CD4-positive, alpha-beta T cell treated with Interferon gamma for 1 hour (primary cell): ENCODE measurements at places on chromosomes 1 and 21.

- no peak for DNase-seq
These were observed 43.5 kb upstream of the JAK1 start for GRCh38 chr1:65009724-65010420.

GRCh38 chr1:179794669-179795068 lies 51.6 kb downstream of the FAM163A start:
- no peak for DNase-seq

GRCh38 chr1:221725735-221726672 lies 15.9 kb downstream of the DUSP10 start:
- no peak for DNase-seq

- no peak for DNase-seq
These were observed 731 bp downstream of the TRIM11 start for GRCh38 chr1:228405979-228406228.

- DNase-seq, result peak; percentile 58
These were observed 5.5 kb downstream of the PTPN7 start for GRCh38 chr1:202154766-202155477.

DNA sequence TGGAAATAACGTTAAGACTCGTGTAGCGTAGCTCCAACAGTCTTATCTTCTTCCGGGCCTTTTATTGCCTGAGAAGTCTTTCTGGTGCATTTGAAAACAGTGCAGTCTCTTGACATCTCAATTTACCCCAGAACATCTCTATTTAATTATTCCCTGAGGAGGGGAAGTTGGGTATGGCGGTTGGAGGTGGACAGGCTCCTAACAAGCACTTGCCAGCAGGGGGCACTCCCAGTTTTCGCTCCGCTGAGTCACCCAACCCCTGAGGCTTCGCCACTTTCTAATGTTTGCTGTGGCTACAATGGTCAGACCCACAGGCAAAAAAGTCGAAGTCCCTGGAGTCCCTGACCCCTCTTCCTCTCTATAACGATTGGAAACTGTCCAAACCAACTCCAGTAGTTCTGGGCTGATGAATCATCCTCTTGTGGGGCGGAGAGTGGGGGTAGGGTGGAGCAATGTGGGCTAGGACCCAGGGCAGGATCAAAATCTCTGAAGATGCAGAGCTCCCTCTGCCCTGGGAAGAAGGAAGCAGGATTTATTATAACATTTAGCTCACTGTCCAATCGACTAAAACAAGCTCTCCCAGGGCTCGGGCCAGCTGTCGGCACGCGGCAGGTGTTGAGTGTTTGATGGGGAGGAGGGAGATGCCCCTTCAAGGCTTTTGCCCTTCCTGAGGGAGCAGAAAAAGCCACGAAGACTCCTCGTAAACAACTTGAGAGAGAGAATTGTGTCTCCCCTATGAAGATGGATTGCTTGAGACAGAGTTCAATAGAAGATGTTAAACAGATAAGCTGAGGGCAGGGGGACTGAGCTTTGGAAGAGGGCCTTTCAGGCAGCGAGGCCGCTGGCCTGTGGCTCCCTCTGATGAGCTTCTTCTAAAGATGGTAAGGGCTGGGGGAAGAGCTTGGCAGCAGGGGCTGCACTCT lies 85.7 kb downstream of the BRINP2 start:
- no peak for DNase-seq

GRCh38 chr21:42317341-42317741 lies 2.1 kb upstream of the TFF3 start:
- no peak for DNase-seq

DNA sequence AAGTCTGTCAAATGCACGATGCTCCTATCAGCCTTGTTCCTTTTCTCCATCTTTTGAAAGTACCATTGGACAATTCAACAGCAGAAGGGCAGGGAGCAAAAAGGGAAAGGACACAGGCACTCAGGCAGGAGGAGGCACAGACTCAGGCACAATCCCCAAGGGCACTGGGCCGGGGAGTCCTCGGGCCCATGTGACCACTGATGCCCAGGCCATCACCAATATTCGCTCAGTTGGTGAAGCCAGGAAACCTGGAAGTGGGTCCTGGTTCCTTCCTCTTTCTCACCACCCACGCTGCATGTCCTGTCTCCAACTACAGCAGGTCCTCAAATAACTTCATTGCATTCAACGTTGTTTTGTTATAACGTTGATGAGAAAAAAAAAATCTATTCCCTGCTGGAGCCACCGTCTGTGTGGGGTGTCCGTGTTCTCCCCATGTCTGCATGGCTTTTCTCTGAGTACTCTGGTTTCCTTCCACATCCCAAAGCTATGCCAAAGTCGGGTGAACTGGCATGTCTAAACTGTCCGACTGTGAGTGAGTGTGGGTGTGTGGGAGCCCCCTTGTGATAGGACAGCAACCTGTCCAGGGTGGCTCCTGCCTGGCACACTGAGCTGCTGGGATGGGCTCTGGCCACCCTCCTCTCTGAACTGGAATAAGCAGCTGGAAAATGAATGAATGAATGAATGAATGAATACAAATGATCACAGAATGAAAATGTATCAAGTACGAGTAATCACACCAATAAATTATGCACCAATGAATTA lies 12.5 kb downstream of the NID1 start:
- DNase-seq, result no peak

GRCh38 chr1:156860113-156860627 lies 495 bp upstream of the NTRK1 start:
- peak; percentile 44 for DNase-seq

DNA sequence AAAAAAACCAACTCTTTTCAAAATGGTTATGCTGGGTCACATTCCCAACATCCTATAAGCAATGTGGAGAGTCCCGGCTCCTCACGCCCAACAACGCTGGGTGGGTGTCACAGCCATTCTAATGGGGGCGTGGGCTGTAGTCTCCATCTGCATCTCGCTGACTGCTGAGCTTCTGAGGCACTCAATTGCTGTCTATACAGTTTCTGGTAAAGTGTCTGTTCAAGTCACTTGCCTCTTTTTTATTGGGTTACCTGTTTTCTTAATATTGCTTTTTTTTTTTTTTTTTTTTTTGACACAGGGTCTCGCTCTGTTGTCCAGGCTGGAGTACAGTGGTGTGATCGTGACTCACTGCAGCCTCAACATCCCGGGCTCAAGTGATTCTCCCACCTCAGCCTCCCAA lies 54.8 kb downstream of the GNB1 start:
- no peak for DNase-seq

DNA sequence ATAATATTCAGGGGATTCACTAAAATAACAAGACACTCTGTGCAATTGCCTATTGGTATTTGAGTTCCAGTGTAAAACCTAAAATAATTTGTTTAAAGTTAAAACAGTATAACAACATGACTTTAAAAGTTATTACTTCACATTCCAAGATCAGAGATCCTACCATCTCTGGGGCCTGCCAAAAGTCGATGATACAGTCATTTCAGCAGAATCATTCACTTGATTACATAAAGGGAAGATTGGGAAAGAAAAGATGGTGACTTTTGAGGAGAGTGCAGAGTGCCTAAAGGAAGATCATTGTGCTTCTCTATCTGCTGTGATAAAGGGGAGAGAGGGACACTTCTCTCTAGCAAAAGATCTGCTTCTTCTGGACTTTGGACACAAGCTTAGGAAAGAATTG lies 784.4 kb upstream of the ADGRL4 start:
- no peak for DNase-seq

DNA sequence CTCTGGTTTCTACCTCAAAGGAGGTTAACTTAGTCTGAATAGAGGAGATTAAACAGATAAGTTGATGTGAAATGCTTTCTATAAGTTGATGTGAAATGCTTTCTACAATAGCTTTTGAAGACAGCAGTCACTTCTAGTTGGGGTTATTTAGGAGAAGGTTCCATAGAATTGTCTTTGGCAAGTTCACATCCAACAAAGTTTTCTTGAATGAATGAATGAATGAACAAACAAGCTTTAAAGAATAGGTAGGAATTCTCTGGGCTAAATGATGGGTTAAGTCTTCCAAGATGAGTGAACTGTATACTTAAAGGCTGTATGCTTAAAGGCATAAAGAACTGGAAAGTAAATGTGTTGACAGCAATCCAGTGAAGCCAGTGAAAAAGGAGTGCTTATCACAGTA lies 1.9 kb downstream of the CDC73 start:
- DNase-seq, result no peak

GRCh38 chr21:44842721-44843445 lies 25.0 kb upstream of the SUMO3 start:
- no peak for DNase-seq

DNA sequence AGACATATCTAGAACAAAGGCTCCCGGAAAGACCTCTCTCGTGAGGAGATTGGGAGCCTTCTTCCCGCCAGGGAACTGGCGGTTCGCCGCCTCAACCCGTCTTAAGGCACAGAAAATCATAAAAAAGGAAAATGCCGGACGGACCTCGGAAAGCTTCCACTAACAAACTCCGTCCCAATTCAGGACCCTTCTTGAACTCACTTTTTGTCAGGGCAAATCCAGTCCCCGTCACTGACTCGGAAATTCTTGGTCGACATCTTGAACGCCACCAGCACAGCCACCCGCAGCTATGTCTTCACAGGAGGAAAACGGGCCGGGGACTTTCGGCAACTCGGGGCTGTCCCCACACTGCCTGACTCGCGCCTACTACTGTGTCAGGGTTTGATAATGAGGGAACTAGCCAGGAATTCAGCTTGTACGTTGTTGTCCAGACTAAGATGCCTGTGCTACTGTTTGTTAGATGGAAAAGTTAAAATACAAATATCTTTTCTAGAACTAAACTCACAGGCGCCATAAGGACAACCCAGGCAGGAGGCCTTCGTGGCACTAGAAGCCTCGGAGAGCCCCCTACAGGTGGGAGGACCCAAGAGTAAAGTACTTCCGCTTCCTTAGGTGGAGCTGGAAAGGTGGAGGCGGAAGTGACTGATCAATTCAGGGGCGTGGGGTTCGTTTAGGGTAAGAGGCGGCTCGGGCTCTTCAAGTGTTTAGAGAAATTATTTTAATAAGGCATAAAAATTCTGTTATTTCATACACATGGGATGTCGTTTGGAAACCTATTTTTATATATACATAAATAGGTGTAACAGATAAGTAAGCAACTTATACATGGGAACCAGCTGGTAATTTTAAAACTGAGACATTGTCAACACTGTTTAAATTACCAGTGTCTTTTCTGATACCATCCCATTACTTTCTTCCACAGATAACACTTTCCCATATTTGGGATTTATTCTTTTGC lies at the start of gene ZRANB2:
ZRANB2 (minus strand) TSS at position 297 of the 958 bp plus-strand sequence; CDS start at position 257, 40 bp downstream.
- peak; percentile 93 for DNase-seq

- no peak for DNase-seq
These were observed 94.8 kb upstream of the BMP8A start for GRCh38 chr1:39396671-39397070.

DNA sequence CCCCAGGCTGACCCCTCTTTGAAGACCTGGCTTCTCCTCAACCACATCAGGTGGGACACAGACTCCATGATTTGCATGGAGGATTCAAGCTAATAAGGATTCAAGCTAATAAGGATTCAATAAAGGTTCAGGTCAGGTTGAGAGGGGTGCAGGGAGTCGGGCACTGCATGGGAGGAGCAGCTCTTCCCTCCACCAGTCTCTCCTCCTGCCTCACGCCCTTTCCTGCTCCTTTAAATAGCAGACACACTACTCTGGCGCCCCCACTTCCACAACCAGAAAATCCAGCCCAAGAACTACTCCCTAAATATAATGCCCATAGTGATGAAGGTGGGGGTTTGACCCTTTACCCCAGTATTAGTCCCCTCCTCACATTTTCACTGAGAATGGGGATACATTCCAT lies 7.1 kb downstream of the MEX3A start:
- DNase-seq, result no peak

DNA sequence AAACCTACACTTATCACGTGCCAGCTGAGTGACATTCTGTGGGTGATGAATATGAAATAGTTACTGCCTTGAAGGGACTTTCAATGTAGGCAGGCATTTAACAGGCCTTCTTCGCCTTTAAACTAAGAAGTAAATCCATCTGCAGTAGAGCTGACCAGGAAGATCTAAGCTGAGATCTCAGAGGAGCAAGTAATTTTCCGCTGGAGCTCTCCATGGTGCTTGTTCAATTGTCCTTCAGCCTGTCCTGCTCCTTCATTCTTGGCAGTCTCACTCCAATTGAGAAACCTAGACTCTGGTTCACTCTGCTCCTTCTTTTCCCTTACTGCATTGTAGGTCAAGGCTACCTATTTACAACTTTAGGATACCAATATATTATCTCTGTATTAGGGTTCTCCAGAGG lies 183.5 kb downstream of the HMCN1 start:
- no peak for DNase-seq

DNA sequence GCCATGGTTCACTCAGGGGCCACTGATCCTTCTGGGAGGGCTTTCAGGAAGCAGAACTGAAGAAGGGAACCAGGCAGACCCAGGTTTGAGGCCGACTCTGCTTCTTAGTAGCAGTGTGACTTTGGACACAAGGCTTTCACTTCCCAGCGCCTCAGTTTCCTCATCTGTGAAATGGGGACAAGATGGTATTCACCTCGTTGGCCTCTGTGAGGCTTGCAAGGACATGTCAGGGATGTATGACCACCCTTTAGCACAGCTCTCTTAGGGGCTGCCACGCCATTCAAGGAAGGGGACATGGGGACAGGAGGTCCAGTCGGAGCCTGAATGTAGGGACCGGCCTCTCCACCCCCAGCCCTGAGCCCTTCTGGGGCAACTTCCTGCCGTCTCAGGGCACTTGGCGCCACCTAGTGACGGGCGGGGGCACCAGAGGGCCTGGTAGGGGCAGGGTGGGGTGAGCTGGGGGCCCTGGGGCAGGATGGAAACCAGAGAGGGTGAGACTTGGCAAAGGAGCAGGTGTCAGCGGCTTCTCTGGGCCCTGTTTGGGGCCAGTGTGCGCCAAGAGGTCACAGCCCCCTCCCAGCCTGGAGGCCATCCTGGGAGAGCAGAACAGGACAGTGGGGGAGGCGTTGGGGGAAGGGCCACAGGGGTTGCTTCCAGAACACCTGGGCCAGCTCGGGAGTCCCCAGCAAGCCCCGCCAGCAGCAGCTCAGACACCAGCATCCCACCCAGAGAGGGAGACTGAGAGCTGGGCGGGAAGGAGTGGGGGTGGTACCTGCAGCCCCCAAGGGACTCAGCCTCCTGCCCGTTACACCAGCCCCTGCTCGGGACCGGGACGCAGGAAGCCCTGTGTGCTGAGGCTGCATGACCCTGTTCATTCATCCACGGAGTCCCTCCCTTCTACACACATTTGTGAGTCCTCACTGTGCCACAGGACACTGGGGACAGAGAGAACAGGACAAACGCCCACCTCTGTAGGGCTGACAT lies 102.5 kb upstream of the TARDBP start:
- peak; percentile 64 for DNase-seq

- DNase-seq, result no peak
These were observed 631 bp upstream of the LAPTM5 start for GRCh38 chr1:30758121-30758688.

DNA sequence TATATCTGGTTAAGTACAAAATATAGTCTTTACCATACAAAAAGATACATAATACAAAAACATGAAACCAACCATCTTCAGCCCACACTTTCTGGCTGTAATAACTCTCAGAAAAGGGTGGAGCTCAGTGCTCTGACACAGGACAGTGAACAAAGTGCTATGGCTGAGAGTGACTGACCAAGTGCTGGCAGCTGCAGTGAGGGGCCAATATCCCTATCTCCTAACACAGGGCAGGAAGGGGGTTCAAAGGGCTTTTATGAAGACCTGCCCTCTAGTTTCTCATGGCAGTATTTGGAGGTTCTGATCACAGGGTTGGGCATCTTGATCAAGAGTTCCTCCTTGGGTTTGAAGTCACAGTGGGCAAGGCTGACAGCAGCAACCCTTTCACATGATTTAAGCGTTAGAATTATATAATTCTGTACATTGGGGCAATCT lies 3.9 kb downstream of the TXNIP start:
- DNase-seq, result no peak

GRCh38 chr1:115867216-115867615 lies 26.3 kb upstream of the NHLH2 start:
- no peak for DNase-seq
